Kidney (tissue), 22 donors: ENCODE measurements at places on chromosomes 3 and 15. TPM values are rescaled to one million over a fixed set of nuclear protein-coding genes. Genes with fewer than 3 reads are reported as not detected.

Gene CX3CR1
- 4.4 TPM for total RNA-seq

Gene DLL4
- total RNA-seq: 9.4 TPM

DNA sequence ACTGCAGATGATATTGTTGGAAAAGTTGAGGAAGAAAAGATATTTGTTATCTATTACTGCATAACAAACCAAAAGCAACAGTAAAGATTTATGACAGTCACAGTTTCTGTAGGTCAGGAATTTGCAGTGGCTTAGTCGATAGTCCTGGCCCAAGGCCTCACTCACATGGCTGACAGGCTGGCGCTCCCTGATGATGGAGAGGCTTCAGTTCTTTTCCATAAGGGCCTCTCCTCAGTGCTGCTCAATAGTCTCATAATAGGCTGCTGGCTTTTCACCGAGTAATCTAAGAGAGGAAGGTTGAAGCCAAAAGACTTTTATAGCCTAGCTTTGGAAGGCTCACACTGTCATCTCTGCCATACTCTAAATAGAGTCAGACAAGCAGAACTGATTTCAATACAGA is 17.7 kb downstream of the IREB2 start:
- H3K27ac ChIP-seq: no peak overlapping the region
- no peak overlapping the region for H3K4me3 ChIP-seq
- no peaks in the 10 kb centered on the region for H3K27me3 ChIP-seq
- peaks cover 2% of the 10 kb centered on the region for H3K36me3 ChIP-seq
- H3K4me1 ChIP-seq: peaks cover 14% of the 10 kb centered on the region

GRCh38 chr3:122754929-122755328 is 38.7 kb downstream of the HSPBAP1 start:
- H3K27me3 ChIP-seq: no peaks in the 10 kb centered on the region
- no peak overlapping the region for H3K4me3 ChIP-seq
- no peak overlapping the region for H3K27ac ChIP-seq
- DNase-seq: no peak
- peaks cover 4% of the 10 kb centered on the region for H3K36me3 ChIP-seq

DNA sequence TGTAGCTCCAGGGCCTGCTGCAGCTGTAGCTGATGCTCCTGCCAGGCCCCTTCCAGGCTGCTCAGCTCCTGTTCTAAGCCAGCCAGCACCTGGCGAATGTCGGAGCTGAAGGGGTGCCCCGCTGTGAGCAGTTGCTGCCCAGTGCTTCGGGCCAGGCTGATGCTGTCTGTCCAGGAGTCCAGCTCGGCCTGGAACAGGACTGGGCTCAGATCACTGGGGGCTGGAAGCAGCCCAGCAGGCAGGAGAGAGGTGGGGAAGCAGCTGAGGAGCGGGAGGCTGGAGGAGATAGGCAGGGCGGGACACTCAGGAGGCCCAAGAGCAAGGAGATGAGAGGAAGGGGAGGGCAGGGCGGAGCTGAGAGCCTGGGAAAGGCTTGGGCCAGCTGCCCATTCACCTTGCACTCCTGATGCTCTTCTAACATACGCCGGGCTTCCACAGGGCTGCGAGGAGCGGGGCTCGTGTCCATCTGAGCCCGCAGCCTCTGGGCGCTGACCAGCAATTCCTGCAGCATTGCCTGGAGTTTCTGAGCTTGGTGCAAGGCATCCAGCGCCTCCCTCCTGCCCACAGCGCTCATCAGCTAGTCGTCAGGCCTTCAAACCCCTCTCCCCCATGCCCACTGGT is 23.2 kb downstream of the PLA2G4B start:
- H3K4me1 ChIP-seq: no peaks in the 10 kb centered on the region
- no peak overlapping the region for H3K4me3 ChIP-seq
- H3K36me3 ChIP-seq: no peaks in the 10 kb centered on the region
- DNase-seq: no peak
- no peaks in the 10 kb centered on the region for H3K27me3 ChIP-seq

Gene PP2D1
- not detected for total RNA-seq

DNA sequence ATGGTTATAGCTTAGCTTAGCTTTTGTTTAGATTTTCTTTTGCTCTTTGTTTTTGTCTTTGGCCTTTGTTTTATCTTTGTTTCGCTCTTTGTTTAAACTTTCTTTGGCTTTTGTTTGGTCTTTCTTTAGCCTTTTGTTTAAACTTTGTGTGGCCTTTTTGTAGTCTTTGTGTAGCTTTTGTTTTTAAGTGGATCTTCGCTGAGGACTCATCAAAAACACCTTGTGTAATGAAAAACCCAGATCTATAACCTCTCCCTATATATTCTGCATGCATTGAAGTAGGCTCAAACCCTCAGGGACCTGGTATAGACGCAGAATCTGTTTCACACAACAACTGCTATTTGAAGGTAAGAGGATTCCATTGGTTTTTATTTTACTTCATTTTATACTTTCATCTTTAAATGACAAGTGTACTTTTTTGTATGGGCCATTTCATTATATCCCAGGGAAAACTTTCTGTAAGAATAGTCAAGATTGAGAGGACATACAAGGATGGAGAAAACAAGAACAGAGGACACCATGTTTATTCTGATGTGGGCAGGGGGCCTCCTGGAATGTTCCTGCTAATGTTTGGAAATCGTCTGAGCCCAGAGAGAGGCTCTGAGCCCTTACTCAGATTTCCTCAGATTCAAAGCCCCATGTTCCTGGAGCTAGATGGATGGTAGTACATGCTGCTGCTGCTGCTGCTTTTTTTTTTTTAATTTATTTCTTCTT is at the start of gene MOBP:
Gene MOBP (plus strand): TSS at position 287 of the 714 bp plus-strand sequence. CDS start 34,390 bp downstream, outside the sequence.
- DNase-seq: no peak
- no peaks in the 10 kb centered on the region for H3K36me3 ChIP-seq
- no peaks in the 10 kb centered on the region for H3K27me3 ChIP-seq
- no peak within 1 kb of the TSS for H3K27ac ChIP-seq
- H3K4me1 ChIP-seq: no peaks in the 10 kb centered on the region

Gene NR2E3
- total RNA-seq: 0.19 TPM

DNA sequence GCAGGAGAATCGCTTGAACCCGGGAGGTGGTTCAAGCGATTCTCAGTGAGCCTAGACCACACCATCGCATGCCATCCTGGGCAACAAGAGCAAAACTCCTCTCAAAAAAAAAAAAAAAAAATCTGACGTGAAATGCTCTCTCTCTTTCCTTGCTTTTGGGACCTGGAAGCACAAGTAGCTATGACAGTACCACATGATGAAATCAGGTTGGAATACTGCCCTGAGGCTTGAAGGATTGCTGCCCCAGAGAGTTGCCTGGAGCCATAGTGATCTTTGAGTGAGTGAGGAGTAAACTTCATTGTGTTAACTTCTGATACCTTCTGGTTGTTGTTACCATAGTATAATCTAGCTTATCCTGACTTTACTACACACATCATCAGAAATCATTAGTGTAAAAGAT is 23.3 kb downstream of the AKAP13 start:
- H3K4me3 ChIP-seq: no peak overlapping the region
- H3K27me3 ChIP-seq: no peaks in the 10 kb centered on the region
- no peak for DNase-seq
- no peak overlapping the region for H3K27ac ChIP-seq
- no peaks in the 10 kb centered on the region for H3K36me3 ChIP-seq

- peak within 1 kb of the TSS; percentile 91 for H3K27ac ChIP-seq
- H3K4me1 ChIP-seq: no peaks in the 10 kb centered on the region
- no peaks in the 10 kb centered on the region for H3K27me3 ChIP-seq
- no peaks in the 10 kb centered on the region for H3K36me3 ChIP-seq
Observed at GRCh38 chr15:73051807-73052652, at the start of gene NEO1. TSS of gene NEO1 (plus strand) at chr15:73052463. CDS start at chr15:73052676, 213 bp downstream.
